ENCODE measurements at places on chromosomes 7 and 10.

GRCh38 chr7:157506268-157506667, 169.5 kb downstream of the DNAJB6 start:
- no peak for DNase-seq

DNA sequence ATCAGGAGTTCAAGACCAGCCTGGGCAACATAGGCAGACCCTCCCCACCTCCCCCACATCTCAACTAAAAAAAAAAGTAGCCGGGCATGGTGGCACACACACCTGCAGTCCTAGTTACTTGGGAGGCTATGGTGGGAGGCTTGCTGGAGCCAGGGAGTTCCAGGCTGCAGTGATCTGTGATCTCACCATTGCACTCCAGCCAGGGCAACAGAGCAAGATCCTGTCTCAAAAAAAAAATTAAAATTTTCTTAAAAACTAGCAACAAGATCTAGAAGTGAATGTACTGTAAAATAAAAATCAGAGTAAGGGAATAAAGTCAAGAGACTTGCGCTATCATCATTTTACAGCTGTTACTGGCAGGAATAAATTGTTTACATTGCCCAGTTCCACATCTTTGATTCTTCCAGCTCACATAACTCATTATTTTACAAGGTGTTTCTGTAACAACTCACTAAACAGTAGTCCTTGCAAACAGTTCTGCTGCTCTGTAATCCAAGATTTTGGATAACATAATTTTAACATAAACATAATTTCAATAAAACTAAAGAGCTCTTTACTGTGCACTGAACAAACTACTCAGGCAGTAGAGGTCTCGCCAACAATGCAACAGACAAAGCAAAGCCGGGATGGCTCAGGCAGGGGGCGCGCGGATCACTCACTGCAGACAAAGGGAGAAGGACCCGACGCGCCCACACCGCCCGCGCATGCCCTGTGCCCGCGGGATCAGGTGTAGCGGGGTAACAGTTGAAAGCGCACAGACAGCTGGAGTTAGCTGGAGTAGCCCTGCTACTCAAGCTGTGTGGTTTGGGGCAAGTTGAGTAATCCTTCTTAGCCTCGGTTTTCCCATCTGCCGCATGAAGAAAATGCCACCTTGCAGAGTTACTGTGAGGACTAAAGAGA, 73.3 kb upstream of the NFE2L3 start:
- peak; percentile 23 for DNase-seq

DNA sequence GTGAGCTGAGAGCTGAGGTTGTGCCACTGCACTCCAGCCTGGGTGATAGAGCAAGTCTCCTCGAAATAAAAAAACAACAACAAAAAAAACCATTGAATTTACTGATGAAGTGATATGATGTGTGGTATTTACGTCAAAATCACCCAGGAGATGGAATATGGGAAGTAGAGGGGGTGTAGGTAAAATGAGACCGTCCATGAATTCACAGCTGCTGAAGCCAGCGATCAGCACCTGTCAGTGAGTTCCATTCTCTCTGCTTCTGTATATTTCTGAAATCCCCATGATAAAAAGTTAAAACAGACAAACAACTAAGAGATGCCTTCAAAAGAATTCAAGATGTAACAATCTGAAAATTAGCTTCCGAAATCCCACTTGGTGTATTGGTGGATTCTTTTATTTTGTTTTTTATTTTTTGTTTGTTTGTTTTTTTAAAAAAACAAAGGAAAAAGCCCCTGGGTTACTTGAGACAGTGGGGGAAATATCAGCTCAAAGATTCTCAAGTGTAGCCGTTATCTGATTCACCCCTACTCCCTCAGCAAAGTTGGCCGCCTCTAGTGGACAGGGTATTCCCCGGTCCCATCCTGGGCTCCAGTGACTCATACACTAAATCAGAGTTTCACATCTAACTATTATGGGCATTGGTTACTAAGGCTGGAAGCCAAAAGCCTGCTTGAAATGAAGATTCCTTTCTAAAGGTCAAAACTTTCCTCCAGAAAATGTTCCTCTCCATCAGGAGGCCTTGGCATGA, 76.4 kb downstream of the MAP3K8 start:
- DNase-seq = peak; percentile 87

GRCh38 chr7:86313842-86314241, 329.9 kb upstream of the GRM3 start:
- DNase-seq = no peak

- no peak for DNase-seq
Observed at GRCh38 chr7:33201821-33202220, 72.5 kb downstream of the BBS9 start.

GRCh38 chr10:72108830-72109635, 20.7 kb upstream of the SPOCK2 start:
- no peak for DNase-seq

- peak; percentile 9 for DNase-seq
Observed at GRCh38 chr7:120168066-120168465, 104.9 kb upstream of the KCND2 start.

DNA sequence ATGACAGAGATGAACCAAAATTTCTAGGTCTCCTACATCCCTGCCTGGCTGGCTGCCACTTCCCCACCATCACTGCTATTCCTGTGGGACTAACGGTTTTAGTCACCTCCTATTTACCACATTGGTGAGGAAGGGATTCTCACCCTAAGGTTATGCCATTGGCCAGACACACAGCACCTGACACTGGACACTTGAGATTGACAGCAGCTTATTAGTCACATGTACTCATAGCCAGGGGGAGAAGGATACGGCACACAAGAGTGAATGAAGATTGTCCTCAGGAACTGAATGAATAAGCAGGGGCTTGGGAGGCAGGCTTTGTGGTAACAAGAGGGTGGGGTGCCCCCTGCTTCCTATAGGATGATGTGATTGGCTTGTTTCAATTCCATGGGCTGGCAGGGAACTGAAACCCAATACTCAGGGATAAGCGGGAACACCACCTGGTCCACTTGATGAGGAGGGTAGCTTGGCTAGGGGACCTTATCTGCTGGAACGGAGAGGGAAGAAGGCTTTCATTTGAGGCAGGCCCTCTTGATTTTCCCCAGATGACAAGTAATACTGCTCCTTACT, 99.0 kb downstream of the SPAG6 start:
- DNase-seq = no peak

GRCh38 chr10:53387562-53387961, 615.0 kb upstream of the MBL2 start:
- no peak for DNase-seq

GRCh38 chr10:112507046-112507445, 60.0 kb downstream of the VTI1A start:
- no peak for DNase-seq

DNA sequence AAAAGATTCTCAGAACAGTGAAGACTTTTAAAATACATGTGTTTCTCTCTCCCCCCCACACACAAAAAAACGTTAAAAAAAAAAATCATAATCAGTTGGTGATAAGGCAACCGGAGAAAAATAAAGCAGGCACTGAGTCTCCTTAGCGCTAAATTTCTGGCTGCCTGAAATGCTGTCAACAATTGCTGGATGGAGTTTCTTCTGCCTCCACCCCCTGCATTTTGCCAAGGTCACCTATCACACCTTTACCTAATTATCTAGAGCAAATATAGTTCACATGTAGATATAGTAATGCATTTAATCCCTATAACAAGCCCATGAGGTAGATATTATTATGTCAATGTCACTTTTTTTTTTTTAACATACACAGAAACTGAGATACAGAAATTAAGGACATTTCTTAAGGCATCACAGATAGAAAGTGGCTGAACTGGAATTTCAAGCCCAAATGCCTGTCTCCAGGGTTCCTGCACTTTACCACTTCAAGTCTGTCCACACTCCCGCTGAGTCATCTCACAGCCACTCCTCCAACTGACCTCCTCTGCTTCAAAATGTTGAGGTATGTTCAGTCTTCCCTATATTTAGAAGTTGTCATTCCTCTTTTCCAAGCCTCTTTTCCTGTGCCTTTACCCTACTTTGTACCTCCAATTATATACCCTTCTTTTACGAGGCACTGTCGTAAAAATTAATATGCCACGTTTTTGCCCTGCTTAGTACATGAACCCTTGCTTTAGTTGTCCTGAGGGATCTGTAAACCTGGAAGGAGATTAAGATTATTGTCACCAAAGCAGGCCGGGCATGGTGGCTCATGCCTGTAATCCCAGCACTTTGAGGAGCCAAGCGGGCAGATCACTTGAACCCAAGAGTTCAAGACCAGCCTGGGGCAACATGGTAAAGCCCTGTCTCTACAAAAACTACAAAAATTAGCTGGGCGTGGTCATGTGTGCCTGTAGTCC, 72.8 kb upstream of the MPP7 start:
- DNase-seq = peak; percentile 34

GRCh38 chr7:985915-986741, 3.1 kb downstream of the CYP2W1 start:
- peak; percentile 42 for DNase-seq

- DNase-seq = no peak
Observed at GRCh38 chr10:125137601-125138438, 22.5 kb downstream of the CTBP2 start.

Data from iris pigment epithelial cell (primary cell).